ENCODE measurements at places on chromosomes 12 and 14.

- peak; percentile 70 for DNase-seq
These were observed 7.7 kb downstream of the UBC start for GRCh38 chr12:124906606-124907261.

DNA sequence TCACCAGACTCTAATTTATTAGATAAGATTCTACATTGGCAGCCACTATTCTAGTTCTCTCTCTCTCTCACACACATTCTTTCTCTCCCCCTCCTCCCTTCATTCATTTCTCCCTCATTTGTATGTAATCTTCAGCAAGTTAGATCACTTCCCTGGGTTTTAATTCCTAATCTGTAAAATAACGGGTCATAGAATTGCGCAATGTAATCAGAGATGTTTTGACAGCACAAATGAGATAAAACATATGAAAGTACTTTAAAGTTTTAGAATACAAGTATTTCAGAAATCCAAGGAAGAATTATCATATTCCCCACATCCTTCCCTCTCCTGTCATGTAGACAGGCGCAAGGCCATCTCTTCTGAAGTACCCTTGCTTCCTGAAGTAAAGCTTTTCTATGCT, 21.7 kb downstream of the STYK1 start:
- DNase-seq: no peak

GRCh38 chr14:67510121-67510520, 21.6 kb upstream of the TMEM229B start:
- DNase-seq: no peak

GRCh38 chr12:24955389-24955788, 6.5 kb upstream of the BCAT1 start:
- DNase-seq: no peak

- DNase-seq: no peak
These were observed 164.6 kb downstream of the TMEM117 start for GRCh38 chr12:44000309-44000952.
